ENCODE measurements at places on chromosomes 5 and 9.

DNA sequence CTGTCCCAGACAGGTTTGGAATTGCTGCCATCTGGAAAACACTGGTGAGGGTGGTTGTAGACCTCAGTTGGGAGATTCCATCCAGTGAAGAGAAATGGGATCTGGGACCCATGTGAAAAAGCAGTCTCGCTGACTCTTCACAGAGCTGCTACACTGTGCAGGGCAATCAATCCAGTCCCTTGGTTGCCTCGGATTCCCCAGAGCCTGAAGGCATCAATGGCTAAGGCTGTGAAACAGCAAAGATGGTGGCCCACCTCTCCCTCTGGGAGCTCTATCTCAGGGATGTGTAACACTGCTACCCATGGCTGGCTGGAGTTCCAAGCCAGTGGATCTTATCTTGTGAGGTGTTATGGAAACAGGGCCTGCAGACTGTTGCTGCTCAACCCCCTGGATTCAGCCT, 256.1 kb downstream of the TMEM38B start:
- DNase-seq = no peak

DNA sequence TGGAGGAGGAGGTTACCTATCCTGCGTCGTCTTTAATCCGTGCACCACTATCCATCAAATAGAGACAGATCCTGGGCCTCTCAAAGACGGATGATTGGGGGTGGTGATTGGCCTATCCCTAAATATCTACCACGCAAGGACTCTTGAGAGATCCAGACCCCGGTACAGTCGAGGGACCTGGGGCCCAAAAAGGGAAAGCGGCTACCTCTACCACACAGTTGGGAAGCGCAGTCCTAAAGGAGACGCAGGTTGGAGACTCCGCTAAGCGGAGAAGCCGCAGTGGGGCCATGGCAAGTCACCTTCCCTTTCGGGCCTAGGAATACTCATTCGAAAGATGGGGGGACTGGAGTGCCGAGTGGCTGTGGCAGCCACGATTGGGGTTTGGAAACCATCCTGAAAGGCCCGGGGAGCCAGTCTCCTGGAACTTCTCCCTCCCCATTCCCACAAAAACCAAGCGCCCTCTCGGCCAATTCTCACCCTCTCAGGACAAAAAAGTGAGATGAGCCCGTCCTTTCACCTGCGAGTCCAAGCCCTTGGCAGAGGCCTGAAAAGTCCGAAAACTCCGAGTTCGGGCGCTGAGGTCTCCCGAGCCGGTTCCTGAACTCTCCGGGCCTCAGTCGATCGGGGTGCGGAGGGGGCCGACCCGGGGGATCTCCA, 499 bp upstream of the FOXE1 start:
- no peak for DNase-seq

DNA sequence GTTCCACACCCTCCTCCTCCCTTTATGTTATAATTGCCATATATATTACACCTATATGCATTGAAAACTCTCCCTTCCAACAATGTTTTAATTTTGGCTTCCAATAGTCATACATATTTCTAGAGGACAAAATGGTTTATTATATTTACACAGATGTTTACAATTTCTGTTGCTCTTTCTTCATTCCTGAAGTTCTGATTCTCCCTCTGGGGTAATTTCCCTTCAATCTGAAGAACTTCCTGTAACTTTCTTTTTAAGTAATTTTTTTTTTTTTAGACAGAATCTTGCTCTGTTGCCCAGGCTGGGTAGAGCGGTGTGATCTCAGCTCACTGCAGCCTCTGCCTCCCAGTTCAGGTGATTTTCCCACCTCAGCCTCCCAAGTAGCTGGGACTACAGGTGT, 173.0 kb upstream of the MAP1B start:
- no peak for DNase-seq

GRCh38 chr5:10760096-10760920, 726 bp downstream of the DAP start:
- DNase-seq = peak; percentile 82

GRCh38 chr9:130320723-130321481, 55.3 kb downstream of the HMCN2 start:
- no peak for DNase-seq

- DNase-seq = peak; percentile 85
These were observed 4.1 kb upstream of the DNAJB5 start for GRCh38 chr9:34985311-34985899.

- no peak for DNase-seq
These were observed 37.8 kb downstream of the SCGB3A1 start for GRCh38 chr5:180553530-180553929.

DNA sequence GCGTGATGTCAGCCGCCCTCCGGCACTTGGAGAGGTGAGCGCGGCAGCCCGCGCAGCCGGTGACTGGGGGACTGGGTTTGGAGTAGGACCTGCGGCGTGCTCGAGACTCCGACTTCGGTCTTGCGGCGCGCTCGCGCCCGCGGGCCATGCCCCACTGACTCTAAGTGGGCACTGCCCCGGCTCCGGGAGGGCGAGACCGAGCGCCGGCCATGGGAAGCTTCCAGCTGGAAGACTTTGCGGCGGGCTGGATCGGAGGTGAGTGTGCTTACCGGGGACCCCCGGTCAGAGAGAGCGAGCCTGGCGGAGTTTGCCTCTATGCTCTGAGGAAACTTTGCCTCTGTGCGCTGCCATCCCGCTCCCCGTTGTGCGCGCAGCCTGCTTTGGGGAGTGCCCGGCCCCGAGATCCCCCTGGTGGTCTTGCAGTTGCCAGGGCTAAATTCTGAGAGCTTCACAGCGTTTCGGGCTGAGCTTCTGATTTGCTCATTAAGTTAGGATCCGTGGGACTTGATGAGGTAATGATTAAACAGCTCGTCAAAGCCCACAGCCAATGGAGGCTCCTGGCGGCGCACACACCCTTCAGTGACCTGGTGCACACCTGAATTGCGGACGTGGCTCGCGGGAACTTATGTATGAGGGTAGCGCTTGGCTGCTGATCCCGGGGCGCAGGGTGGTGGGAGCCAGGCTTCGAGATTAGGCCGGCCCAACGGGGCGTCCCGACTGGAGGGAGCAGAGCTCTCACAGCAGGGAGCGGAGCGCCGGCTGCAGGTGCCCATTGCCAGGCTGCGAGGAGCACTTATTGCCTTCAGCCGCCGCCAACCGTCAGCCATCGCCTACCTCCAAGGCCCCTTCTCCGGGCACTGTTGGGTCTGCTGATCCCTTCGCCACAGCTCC, at the start of gene SLC25A48:
TSS of gene SLC25A48 (plus strand) at position 25 of the 891 bp plus-strand sequence. CDS start at position 210, 185 bp downstream.
- peak; percentile 63 for DNase-seq

GRCh38 chr5:135487839-135488514, 35.8 kb upstream of the TIFAB start:
- DNase-seq = peak; percentile 28

GRCh38 chr5:168308976-168309598, 17.6 kb downstream of the WWC1 start:
- no peak for DNase-seq

GRCh38 chr9:21580636-21581378, 98.7 kb upstream of the IFNE start:
- no peak for DNase-seq
